Right atrium auricular region (tissue), 2 donors: ENCODE measurements at places on chromosomes 3 and 15. TPM values are rescaled to one million over a fixed set of nuclear protein-coding genes. Genes with fewer than 3 reads are reported as not detected.

- H3K36me3 ChIP-seq, result no peaks in the 10 kb centered on the region
- no peaks in the 10 kb centered on the region for H3K27me3 ChIP-seq
- no peak overlapping the region for H3K27ac ChIP-seq
- DNase-seq, result no peak
These were observed 71.9 kb upstream of the C15orf39 start for GRCh38 chr15:75129788-75130187.

GRCh38 chr3:102757950-102758349 lies 323.1 kb downstream of the ZPLD1 start:
- no peak overlapping the region for H3K4me3 ChIP-seq
- no peaks in the 10 kb centered on the region for H3K36me3 ChIP-seq
- H3K4me1 ChIP-seq, result no peaks in the 10 kb centered on the region
- no peak overlapping the region for H3K27ac ChIP-seq
- no peak for DNase-seq

Gene TNFSF10
- total RNA-seq, result 15.6 TPM

Gene PLA2G4B
- 1.3 TPM for total RNA-seq

DNA sequence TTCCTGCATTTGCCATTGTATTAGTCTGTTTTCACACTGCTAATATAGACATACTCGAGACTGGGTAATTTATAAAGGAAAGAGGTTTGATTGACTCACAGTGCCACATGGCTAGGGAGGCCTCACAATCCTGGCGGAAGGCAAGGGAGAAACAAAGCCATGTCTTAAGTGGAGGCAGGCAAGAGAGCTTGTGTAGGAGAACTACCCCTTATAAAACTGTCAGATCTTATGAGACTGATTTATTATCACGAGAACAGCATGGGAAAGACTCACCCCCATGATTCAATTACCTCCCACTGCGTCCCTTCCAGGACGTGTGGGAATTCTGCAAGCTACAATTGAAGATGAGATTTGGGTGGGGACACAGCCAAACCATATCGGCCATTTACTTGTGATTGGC lies 27.8 kb downstream of the YEATS2 start:
- H3K27me3 ChIP-seq, result no peaks in the 10 kb centered on the region
- no peak for DNase-seq
- H3K27ac ChIP-seq, result no peak overlapping the region
- H3K36me3 ChIP-seq, result peaks cover 57% of the 10 kb centered on the region
- H3K4me1 ChIP-seq, result no peaks in the 10 kb centered on the region

Gene PLA2G4D
- total RNA-seq, result not detected

DNA sequence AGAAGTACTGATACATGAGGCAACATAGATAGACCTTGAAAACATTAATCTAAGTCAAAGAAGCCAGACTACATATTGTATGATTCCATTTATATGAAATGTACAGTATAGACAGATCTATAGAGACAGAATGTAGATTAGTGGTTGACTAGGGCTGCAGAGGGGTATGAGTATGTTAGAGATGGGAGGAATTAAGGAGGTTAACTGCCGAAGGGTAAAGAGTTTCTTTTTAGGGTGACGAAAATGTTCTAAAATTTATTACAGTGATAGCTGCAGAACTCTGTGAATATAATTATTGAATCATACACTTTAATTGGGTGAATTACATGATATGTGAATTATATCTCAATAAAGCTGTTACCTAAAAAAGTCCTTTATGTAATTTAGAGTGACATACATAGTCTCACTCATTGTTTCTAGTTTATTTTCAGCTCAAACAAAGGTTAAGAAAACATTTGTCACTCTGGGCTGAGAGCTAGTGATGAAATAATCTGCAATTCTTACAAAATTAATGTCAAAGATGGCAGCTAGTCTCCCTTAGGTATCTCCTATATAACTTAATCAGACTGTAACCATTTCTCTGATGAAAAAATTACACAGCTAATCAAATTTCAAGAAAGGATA lies 61.4 kb downstream of the DENND4A start:
- no peaks in the 10 kb centered on the region for H3K4me1 ChIP-seq
- peaks cover 25% of the 10 kb centered on the region for H3K36me3 ChIP-seq
- H3K27me3 ChIP-seq, result no peaks in the 10 kb centered on the region
- no peak overlapping the region for H3K4me3 ChIP-seq
- no peak for DNase-seq

Gene NMD3
- 33.2 TPM for total RNA-seq

Gene DUOX1
- total RNA-seq, result 3.6 TPM

Gene GOLGA8M
- 0.31 TPM for total RNA-seq

DNA sequence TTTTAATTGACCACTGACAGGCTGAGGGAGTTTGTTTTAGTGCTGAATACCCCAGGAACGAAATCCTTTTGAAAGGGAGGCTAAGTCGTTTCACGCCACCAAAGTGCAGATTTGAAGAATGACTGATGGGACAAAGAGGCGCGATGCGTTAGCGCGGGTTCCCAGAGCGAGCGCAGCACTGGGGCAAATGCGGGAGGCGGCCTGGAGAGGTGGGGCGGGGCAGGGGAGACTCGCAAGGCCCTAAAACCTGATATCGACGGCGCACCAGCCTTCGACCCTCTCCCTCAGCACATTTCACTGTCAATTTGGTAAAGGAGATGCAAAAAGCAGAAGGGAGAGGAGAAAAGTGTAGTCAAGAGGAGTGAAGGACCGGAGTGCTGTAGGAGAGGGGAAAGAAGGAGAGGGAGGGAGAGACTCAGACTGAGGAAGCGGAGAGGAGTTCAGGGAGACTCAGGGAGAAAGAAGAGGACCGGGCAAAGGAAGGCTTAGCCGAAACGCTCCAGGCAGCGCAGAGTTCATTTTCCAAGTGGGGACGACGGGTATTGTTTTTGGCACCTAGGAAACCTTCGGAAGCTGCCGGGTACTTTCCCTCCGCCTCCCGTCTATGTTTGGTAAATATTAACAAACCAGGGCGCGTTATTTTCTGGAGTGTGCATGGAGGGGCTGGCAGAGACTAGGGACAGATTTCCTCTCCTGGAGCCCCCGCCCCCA lies 3.8 kb upstream of the FOXB1 start:
- H3K36me3 ChIP-seq, result no peaks in the 10 kb centered on the region
- no peak overlapping the region for H3K27ac ChIP-seq
- no peak for DNase-seq
- peaks cover 27% of the 10 kb centered on the region for H3K4me1 ChIP-seq

Gene ABHD17C
- 1.7 TPM for total RNA-seq

- no peaks in the 10 kb centered on the region for H3K27me3 ChIP-seq
- no peak overlapping the region for H3K4me3 ChIP-seq
- no peaks in the 10 kb centered on the region for H3K36me3 ChIP-seq
- H3K27ac ChIP-seq, result peak overlapping the region; percentile 19
- peak; percentile 93 for DNase-seq
- no peaks in the 10 kb centered on the region for H3K4me1 ChIP-seq
These were observed 72.4 kb downstream of the SENP2 start for GRCh38 chr3:185658504-185658912.

- no peak overlapping the region for H3K27ac ChIP-seq
- no peaks in the 10 kb centered on the region for H3K4me1 ChIP-seq
- no peaks in the 10 kb centered on the region for H3K27me3 ChIP-seq
These were observed 172.0 kb downstream of the UNC13C start for GRCh38 chr15:54150255-54150654.

DNA sequence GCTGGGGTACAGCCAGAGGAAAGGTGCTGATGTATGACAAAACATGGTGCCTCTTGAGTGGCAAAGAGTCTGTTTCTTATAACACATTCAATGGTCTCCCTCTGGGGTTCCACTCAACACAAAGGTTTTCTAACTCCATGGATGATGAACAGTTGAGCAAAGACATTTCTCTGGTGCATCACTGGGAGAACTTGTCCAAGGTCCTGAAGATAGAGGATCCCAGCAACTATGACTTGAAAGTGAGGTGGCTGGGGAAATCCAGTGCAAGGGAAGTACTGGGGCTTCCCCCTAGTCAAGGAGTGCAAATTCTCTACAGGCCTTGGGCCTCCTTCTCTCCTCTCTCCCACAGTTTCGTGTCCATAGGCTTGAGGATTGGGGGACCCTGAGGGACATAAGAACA lies 431.1 kb downstream of the WDR72 start:
- H3K4me1 ChIP-seq, result no peaks in the 10 kb centered on the region
- DNase-seq, result no peak
- no peak overlapping the region for H3K4me3 ChIP-seq
- H3K27ac ChIP-seq, result no peak overlapping the region
- no peaks in the 10 kb centered on the region for H3K36me3 ChIP-seq
- no peaks in the 10 kb centered on the region for H3K27me3 ChIP-seq

DNA sequence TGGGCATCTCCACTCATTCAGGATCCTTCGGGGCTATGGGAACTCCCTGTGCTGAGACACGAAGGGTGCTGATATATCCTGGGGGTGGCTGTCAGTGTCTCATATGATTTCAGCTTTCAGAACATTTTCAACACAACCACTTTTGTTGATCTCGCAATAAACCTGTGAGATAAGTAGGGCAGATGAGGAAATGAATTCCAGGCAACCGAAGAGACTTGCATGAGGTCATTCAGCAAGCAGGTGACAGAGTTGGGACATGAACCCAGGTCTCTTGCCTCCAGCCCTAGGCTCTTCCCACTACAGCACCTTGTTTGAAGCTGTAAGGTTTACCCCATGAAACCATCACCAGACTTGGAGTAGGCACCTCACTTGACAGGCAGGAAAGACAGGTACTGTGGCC lies 16.6 kb downstream of the DUOX1 start:
- H3K36me3 ChIP-seq, result no peaks in the 10 kb centered on the region
- DNase-seq, result no peak
- no peaks in the 10 kb centered on the region for H3K4me1 ChIP-seq
- no peak overlapping the region for H3K4me3 ChIP-seq

DNA sequence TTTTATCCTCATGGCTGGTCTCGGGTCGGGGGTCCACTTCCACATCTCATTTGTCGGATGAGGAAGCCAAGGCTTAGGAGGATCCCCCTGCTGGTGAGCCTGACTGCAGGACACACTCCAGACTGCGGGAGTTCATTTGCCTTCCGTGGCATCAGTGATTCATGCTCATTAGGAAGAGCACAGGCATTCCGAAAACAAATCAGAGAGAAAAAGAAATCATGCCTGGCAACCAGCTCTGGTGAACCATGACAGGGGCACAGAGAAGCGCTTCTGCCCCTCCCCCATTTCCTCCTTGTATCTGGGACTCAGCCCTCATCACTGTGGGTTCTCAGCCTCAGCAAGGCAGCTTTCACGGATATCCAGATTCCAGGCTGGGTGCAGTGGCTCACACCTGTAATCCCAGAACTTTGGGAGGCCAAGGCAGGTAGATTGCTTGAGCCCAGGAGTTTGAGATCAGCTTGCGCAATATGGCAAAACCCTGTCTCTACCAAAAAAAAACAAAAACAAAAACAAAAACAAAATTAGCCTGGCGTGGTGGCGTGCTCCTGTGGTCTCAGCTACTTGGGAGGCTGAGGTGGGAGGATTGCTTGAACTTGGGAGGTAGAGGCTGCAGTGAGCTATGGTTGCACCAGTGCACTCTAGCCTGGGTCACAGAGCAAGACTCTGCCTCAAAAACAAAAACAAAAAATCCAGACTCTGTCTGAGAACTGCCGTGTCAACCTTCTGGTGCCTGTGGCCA lies 28.4 kb downstream of the IRAK2 start:
- DNase-seq, result no peak
- peak overlapping the region; percentile 94 for H3K27ac ChIP-seq
- H3K27me3 ChIP-seq, result no peaks in the 10 kb centered on the region
- H3K4me1 ChIP-seq, result no peaks in the 10 kb centered on the region
- no peaks in the 10 kb centered on the region for H3K36me3 ChIP-seq

- no peak overlapping the region for H3K4me3 ChIP-seq
- no peaks in the 10 kb centered on the region for H3K36me3 ChIP-seq
- no peaks in the 10 kb centered on the region for H3K27me3 ChIP-seq
- no peak overlapping the region for H3K27ac ChIP-seq
- no peak for DNase-seq
These were observed 67.8 kb downstream of the UBP1 start for GRCh38 chr3:33372218-33373081.

DNA sequence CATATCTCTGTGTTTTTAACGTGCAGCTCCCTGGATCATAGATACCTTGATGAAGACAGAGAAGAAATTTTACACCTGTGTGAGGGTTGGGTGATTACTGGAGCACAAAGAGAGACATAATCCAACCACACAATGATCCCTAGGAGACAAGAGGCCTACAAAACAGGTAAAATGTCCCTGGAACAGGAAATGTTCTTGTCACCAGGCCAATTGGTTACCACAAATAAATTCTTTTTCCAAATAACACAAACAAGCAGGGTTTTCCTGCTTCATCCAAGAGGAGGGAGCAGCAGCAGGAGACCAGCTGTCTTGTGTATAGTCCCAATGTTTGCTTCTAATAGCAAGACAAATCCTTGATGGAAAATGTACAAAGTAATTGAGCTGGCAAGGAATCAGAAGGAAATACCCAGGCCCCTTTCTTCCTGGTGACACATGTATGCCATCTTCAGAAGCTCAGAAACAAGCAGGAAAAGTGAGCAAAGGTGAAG lies 1.4 kb downstream of the MGLL start:
- H3K27ac ChIP-seq, result peak overlapping the region; percentile 85
- H3K4me3 ChIP-seq, result peak overlapping the region; percentile 85
- no peaks in the 10 kb centered on the region for H3K27me3 ChIP-seq
- H3K4me1 ChIP-seq, result no peaks in the 10 kb centered on the region
- H3K36me3 ChIP-seq, result peaks cover 8% of the 10 kb centered on the region
- DNase-seq, result no peak

Gene CPEB1
- 1.5 TPM for total RNA-seq

DNA sequence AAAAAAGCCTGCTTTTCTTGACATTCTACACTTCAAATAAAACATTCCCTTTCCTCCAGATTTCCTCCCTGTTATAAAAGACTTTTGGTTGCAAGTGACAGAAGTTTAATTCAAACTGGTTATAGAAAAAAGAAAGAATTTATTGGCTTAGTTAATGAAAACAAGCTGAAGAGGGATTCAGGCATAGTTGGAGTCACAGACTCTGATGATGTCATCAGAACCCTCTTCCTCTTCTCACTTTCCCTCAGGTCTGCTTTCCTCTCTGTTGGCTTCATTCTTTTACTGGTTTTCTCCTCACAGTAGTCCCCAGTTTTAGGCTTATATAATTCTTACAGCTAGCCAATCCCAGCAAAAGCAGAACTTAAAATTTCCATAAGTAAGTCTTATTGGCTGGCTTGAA lies 32.0 kb upstream of the MBNL1 start:
- H3K27me3 ChIP-seq, result no peaks in the 10 kb centered on the region
- H3K27ac ChIP-seq, result no peak overlapping the region
- H3K36me3 ChIP-seq, result no peaks in the 10 kb centered on the region
- DNase-seq, result no peak
- no peaks in the 10 kb centered on the region for H3K4me1 ChIP-seq

DNA sequence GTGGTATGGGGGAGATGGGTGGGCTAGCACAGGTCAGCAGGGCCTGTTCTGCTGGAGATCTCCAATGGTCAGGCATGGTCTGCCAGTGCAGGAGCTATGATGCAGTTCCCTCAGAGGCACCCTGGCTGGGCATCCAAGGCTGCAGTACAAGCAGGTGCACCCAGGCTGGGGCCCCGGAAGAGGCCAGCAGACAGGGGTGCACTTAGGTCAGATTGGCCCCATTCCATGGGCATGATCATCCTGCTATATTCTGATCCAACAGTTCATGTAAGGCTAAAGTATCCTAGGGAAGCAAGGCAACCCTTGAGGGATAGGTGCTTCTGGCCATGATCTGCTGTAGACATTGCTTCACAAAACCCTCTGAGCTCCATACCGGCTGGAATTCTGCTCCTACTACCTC lies 53.5 kb downstream of the STRIT1 start:
- no peak overlapping the region for H3K27ac ChIP-seq
- no peak for DNase-seq
- H3K36me3 ChIP-seq, result no peaks in the 10 kb centered on the region
- H3K27me3 ChIP-seq, result no peaks in the 10 kb centered on the region
- no peaks in the 10 kb centered on the region for H3K4me1 ChIP-seq
